T-helper 17 cell (primary cell): ENCODE measurements at places on chromosomes 6 and 20. TPM values are rescaled to one million over a fixed set of nuclear protein-coding genes. Genes with fewer than 3 reads are reported as not detected.

NCOA6 gene
- total RNA-seq, result 26.3 TPM

SYNJ2 gene
- 45.0 TPM for total RNA-seq

CSTF1 gene
- 23.7 TPM for total RNA-seq

CNR1 gene
- 0.07 TPM for total RNA-seq

SSTR4 gene
- not detected for total RNA-seq
